ENCODE measurements at places on chromosomes 7 and 10.

- no peak for DNase-seq
Measured at GRCh38 chr10:75129537-75129936, 18.1 kb downstream of the SAMD8 start.

- DNase-seq: no peak
Measured at GRCh38 chr10:11871466-11871865, 48.3 kb downstream of the PROSER2 start.

DNA sequence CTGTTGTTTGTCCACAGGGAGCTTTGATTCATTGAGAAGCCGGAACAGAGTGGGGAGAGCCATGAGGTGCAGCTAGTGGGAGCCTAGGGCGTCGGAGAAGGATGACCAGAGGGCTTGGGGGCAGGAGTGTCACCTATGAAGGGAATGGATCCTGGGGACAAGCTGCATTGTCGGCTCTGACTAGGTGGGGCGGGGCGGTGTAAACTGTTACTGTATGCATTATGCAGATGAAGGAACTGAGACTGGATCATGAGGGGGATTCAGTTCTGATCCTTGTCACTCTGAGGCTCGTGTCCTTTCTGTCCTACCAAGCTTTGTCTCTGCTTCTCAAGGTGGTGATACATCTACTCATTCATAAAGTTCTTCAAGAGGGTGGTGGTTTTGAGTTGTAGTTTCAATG, 39.9 kb upstream of the MMD2 start:
- DNase-seq: no peak

- no peak for DNase-seq
Measured at GRCh38 chr10:103799341-103799740, 56.0 kb downstream of the SH3PXD2A start.

- DNase-seq: no peak
Measured at GRCh38 chr7:72080341-72080766, 331.8 kb downstream of the CALN1 start.

GRCh38 chr10:13268841-13269240, 31.0 kb downstream of the PHYH start:
- DNase-seq: no peak

- no peak for DNase-seq
Measured at GRCh38 chr7:28856656-28857055, 101.5 kb downstream of the TRIL start.

DNA sequence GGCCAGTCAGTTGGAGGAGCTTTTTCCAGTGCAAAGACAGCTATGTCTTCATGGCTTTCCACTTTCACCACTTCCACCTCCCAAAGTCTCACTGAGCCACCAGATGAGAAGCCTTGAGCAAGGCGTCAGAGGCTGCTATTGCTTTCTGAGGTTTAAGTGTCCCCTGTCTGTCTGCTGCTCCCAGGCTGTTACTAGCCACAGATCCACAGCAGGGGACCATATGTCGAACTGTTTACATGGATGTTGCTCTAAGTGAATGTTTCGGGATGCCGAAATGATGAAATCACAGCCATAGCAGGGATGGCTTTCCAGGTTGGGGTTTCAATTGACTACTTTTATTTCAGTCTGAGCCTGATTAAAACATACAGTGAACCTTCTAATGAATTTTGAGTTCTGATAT, 88.5 kb downstream of the AVL9 start:
- no peak for DNase-seq

DNA sequence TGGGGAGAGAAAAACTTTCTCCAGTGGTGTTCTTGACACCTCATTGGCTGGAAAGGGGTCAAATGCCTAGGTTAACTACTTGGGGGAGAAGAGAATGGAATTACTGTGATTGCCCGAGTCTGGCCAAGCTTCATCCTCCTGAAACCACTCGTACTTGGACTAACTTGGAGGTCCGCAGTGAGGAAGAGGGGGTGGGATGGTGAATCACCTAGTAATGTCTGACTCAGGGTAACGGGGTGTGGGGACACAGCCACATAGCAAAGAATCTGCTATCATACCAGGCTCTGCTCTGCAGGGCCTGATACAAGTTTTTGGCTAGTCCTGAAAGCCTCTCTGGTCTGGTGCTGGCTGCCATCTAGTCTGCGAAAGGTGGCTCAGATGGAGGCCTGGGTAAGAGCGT, 190.9 kb downstream of the RPS24 start:
- DNase-seq: no peak

GRCh38 chr10:132545659-132546367, 8.2 kb downstream of the INPP5A start:
- no peak for DNase-seq

GRCh38 chr10:126137562-126138221, 241.3 kb downstream of the FANK1 start:
- DNase-seq: no peak

GRCh38 chr10:127012769-127013152, 107.5 kb downstream of the DOCK1 start:
- no peak for DNase-seq

DNA sequence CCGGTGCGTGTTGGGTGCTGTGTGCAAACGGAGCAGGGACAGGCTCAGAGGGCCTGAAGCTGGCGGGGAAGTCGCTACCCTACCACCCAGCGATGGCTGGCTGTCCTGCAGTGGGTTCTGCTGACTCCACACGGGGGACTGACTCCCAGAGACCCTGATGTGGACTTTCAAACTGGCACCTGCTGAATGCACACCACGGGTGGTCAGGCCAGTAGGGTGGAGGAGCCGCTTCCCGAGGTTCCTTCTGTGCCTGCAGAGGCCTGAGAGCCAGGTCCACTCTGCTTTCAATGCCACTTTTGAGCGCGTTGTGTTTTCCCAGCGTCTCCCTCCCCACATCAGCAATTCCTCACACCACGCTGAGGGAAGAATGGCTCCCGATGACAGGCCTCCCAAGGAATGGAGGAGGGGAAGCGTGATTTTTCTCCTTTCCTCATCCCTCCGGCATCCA, 135.3 kb downstream of the ADARB2 start:
- DNase-seq: no peak

DNA sequence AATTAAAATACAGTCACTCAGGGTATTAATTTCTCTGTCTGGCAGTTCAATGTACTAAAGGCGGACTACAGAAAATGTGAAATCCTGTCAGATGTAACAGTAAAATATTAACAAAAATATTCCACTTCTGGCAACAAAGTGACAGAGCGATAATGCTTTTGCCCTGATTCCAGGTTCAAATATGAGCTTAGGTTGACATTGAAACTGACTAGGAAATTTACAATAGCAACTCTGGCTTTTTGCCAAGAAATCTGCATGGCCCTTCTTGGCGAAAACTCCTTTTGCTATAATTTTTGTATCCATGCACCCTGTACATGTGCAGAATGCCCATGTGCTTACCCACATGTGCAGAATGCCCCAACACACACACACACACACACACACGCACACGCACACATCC, 552.2 kb downstream of the MDFIC start:
- no peak for DNase-seq

- no peak for DNase-seq
Measured at GRCh38 chr10:86169506-86170254, 196.9 kb downstream of the GRID1 start.

DNA sequence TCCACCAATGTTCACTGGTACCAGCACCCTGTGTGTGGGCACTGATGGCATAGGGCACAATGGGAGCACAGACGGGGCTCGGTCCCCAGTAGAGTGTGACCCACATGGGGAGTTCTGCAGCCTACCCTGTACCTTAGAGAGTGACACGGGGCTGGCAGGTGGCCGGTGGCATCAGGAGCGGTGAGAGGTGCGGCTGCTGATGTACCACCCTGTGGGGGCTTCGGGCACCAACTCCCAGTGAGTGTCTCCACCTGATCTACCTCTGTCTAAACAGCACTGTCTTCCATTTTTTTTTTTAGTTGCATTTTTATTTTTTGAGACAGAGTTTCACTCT, 4.1 kb downstream of the JAKMIP3 start:
- no peak for DNase-seq

- no peak for DNase-seq
Measured at GRCh38 chr7:131591687-131592319, 35.4 kb upstream of the PODXL start.

DNA sequence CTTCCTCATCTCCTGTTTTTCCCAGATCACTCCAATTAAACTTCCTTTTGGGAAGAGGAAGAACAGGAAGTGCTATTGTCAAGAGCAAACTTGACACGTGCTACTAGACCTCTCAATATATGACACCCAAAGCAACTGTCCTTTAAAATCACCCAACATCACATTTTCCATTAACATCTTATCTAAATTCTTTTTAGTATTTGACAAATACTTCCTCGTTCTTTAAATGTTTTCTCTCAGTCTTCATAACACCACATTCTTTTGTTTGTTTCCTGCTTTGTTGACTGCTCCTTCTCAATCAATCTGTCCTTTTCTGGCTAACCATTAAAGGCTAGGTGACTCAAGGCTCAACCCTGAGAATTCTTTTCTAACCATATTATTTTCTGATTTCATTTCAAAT, 7.1 kb upstream of the TFPI2 start:
- DNase-seq: no peak

All from NCI-H526 (cell line).